Activated CD8-positive, alpha-beta memory T cell treated with anti-CD3 and anti-CD28 coated beads, Interleukin-2, amount 10 ng/mL, durations not matched to agents 7 days and 5 days (primary cell): ENCODE measurements at places on chromosomes 3 and 15.

- H3K27ac ChIP-seq = no peak overlapping the region
- no peaks in the 10 kb centered on the region for H3K4me1 ChIP-seq
- no peak overlapping the region for H3K4me3 ChIP-seq
- no peak for DNase-seq
These were observed 72.1 kb upstream of the ITGA11 start for GRCh38 chr15:68503791-68504680.

DNA sequence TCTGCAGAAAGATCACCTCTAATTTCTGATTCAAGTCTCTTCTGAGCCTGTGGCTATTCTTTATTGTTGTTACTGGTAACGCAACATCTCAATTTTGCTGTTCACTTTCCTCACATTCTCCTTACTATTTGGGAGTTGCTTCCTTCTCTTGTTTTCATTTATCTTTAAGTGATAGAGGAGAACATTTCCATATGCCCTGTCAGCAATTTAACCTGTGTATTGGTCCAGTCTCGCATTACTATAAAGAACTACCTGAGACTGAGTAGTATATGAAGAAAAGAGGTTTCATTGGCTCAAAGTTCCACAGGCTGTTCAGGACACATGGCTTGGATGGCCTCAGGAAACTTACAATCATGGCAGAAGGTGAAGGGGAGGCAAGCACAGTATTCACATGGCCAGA lies 1025.1 kb downstream of the OTOL1 start:
- no peaks in the 10 kb centered on the region for H3K4me1 ChIP-seq
- H3K27ac ChIP-seq = no peak overlapping the region
- DNase-seq = no peak
- H3K4me3 ChIP-seq = no peak overlapping the region

GRCh38 chr3:59605944-59606534 lies 556.2 kb upstream of the CFAP20DC start:
- DNase-seq = no peak
- H3K27ac ChIP-seq = no peak overlapping the region
- no peaks in the 10 kb centered on the region for H3K36me3 ChIP-seq
- H3K27me3 ChIP-seq = peaks cover 1% of the 10 kb centered on the region
- no peaks in the 10 kb centered on the region for H3K4me1 ChIP-seq

DNA sequence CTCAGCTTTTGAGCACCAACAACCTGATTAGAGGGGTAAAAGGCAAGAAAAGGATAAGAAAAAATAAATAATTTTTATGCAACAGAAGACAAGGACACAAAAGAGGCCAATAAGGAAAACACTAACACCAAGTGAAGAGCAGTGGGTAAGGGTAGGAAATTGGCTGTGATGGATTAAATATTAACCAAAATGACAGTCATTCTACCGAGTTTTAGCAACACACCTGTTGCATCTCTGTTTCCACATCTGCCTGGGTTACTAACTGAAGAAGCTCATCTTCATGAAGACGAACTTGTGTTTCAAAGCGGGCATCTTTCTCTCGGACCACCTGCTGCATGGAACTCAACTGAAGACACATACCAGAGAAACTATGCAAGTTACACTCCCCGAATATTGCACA lies 30.1 kb downstream of the GOLGB1 start:
- no peak overlapping the region for H3K4me3 ChIP-seq
- no peak for DNase-seq
- no peaks in the 10 kb centered on the region for H3K27me3 ChIP-seq
- no peak overlapping the region for H3K27ac ChIP-seq
- H3K4me1 ChIP-seq = peaks cover 23% of the 10 kb centered on the region

- H3K36me3 ChIP-seq = peaks cover 73% of the 10 kb centered on the region
- peak overlapping the region; percentile 52 for H3K27ac ChIP-seq
- no peak overlapping the region for H3K4me3 ChIP-seq
These were observed 55.6 kb downstream of the RASA2 start for GRCh38 chr3:141542202-141542969.

- no peaks in the 10 kb centered on the region for H3K27me3 ChIP-seq
- H3K4me3 ChIP-seq = no peak overlapping the region
- no peaks in the 10 kb centered on the region for H3K36me3 ChIP-seq
These were observed 288.2 kb downstream of the EPHA6 start for GRCh38 chr3:97102641-97103040.

- no peak overlapping the region for H3K4me3 ChIP-seq
- H3K27ac ChIP-seq = no peak overlapping the region
- no peaks in the 10 kb centered on the region for H3K36me3 ChIP-seq
- peaks cover 31% of the 10 kb centered on the region for H3K27me3 ChIP-seq
- peaks cover 9% of the 10 kb centered on the region for H3K4me1 ChIP-seq
These were observed 342.5 kb upstream of the NR2F2 start for GRCh38 chr15:95987886-95988573.

DNA sequence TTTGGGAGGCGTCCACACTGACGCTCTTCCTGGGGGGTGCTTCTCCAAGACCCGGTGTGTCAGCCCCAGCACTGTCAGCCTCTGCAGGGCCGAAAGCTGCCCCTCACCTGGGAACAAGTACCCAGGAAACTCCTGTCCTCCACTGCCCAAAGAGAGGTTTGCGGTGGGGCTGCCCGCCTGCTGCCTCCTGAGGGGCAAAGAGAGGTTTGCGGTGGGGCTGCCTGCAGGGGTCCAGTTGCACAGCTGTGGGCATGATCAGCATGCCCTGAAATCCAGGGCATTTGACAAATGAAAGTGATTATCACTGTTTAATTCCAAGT lies 15.1 kb upstream of the SNRPA1 start:
- no peak overlapping the region for H3K4me3 ChIP-seq
- DNase-seq = no peak
- no peaks in the 10 kb centered on the region for H3K4me1 ChIP-seq
- no peak overlapping the region for H3K27ac ChIP-seq

DNA sequence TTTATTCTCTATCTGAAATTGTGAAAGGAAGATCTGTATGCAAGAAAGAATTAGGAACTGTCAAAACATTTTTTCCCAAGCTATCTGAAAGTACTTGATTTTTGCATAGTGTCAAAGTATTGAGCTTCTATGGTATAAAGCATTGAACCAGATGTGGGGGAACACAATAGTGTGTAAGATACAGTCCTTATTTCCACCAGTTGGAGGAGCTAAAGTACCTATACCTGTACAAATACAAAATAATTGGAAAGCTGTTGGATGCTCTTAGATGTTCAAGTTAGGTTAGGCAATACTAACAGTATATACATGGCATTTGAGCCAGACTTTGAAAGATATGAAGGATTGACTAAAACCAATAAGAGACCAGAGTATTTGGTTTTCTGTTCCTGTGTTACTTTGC lies 148.4 kb downstream of the B3GALNT1 start:
- H3K4me1 ChIP-seq = no peaks in the 10 kb centered on the region
- H3K4me3 ChIP-seq = no peak overlapping the region

GRCh38 chr15:60347480-60348049 lies 50.2 kb downstream of the ANXA2 start:
- no peak overlapping the region for H3K27ac ChIP-seq
- H3K36me3 ChIP-seq = peaks cover 54% of the 10 kb centered on the region
- H3K4me1 ChIP-seq = peaks cover 2% of the 10 kb centered on the region
- no peak for DNase-seq

- H3K4me1 ChIP-seq = no peaks in the 10 kb centered on the region
- no peak overlapping the region for H3K27ac ChIP-seq
These were observed 54.4 kb upstream of the LRRFIP2 start for GRCh38 chr3:37228749-37229148.

DNA sequence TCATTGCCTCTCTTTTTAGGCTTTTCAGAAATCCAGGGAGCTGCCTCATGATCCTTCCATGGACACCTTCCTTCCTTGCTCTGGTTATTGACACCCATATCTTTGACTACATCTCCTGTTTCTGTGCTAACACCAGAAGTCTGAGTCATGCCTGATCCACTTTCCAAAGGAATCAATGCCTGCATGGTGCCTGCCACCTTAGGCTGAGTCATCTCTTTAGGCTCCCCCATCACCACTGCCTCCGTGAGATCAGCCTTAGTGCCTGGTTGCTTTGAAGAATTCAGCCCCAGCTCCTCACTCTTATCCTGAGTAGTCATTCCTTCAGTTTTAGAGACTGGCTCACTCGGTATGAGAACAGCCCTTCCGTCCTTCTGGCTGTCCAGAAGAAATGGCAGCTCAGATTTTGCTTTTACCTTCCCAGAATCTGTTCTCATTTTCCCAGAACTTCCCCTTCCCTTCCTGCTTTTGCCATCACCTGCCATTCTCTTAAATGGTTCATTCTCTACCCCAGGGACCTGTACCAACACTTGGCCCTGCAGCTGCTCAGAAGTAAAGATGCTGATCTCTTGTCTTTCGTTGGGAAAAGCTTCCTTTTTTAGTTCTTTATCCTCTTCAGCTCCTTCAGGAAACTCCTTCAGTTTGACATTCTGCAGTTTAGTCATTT lies 105.3 kb downstream of the MAP4 start:
- no peak overlapping the region for H3K27ac ChIP-seq
- DNase-seq = no peak
- peaks cover 4% of the 10 kb centered on the region for H3K4me1 ChIP-seq

- DNase-seq = no peak
- no peak overlapping the region for H3K27ac ChIP-seq
- H3K27me3 ChIP-seq = peaks cover 17% of the 10 kb centered on the region
- H3K4me1 ChIP-seq = no peaks in the 10 kb centered on the region
- no peaks in the 10 kb centered on the region for H3K36me3 ChIP-seq
- no peak overlapping the region for H3K4me3 ChIP-seq
These were observed 13.8 kb upstream of the ZBTB38 start for GRCh38 chr3:141354517-141354916.

DNA sequence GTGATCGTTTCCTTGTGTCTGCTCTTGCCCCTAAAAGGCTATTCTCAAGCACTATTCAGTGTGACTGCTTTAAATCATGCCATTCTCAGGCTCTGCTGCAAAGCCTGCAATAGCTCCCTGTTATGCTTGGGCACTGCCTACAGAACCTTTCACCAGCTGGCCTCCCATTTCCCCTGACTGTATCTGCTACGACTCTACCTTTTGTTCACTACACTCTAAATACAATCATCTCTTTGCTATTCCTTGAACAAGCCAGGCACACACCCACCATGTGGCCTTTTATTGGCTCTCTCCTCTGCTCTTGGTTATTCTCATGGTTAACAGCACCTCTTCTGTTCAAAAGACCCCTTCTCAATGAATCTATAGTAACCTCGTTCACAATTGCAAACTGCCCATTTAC lies 29.6 kb upstream of the FNDC3B start:
- no peak overlapping the region for H3K4me3 ChIP-seq
- no peak for DNase-seq
- H3K36me3 ChIP-seq = no peaks in the 10 kb centered on the region
- no peaks in the 10 kb centered on the region for H3K27me3 ChIP-seq
- no peaks in the 10 kb centered on the region for H3K4me1 ChIP-seq

DNA sequence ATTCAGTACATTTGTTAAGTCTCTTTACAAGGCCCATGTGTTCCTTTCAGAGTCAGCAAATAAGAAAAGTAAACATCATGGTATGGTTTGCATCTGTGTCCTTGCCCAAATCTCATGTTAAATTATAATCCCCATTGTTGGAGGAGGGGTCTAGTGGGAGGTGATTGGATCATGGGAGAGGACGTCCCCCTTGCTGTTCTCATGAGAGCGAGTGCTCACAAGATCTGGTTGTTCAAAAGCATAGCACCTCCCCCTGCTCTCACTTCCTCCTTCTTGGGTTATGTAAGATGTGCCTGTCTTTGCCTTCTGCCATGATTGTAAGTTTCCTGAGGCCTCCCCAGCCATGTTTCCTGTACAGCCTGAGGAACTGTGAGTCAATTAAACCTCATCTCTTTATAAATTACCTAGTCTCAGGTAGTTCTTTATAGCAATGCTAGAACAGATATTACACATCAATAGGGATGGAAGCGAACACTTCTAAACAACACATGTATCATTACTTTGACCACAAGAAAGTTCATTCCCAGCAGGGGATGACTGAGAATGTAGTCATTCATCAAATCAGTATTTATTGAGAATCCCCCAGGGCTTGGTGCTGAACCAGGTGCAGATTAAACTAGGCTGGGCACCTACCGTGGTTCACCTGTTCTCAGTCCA lies 4.1 kb downstream of the EFCAB12 start:
- peaks cover 2% of the 10 kb centered on the region for H3K36me3 ChIP-seq
- peaks cover 5% of the 10 kb centered on the region for H3K27me3 ChIP-seq
- no peak overlapping the region for H3K27ac ChIP-seq
- H3K4me3 ChIP-seq = no peak overlapping the region

DNA sequence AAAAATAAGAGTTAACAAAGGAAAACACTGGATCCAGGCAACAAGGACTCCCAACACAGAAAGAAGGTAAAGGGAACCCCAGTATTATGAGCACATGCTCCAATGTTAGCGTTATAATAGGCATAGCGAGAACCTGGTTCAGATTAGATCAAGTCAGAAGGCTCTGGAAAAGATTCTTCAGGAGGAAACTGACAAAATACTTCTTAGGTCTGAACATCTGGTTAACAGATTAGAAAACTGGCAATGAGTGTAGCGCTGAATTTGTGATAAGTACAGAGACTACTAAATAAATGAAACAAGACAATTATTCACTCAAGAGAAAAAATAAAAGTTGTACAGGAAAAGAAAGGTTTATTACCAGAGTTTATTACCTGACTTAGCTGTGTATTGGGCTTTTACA lies 146.1 kb downstream of the DPH6 start:
- H3K4me1 ChIP-seq = no peaks in the 10 kb centered on the region
- DNase-seq = no peak
- no peak overlapping the region for H3K4me3 ChIP-seq
- no peak overlapping the region for H3K27ac ChIP-seq
- no peaks in the 10 kb centered on the region for H3K27me3 ChIP-seq

DNA sequence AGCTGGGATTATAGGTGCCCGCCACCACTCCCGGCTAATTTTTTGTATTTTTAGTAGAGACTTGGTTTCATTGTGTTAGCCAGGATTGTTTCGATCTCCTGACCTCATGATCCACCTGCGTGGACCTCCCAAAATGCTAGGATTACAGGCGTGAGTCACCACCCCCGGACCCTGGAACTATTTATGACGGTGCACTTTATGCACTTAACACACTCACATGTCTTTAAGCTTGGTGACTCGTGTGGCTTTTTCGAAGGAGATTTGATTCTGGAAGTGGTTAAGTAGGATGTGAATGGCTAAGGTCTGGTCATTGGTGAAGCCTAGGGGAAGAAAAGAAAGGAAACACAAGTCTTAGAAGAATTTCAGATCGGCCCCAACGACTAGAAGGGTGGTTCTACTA lies 20.3 kb downstream of the BBS4 start:
- no peak for DNase-seq
- H3K4me1 ChIP-seq = no peaks in the 10 kb centered on the region

DNA sequence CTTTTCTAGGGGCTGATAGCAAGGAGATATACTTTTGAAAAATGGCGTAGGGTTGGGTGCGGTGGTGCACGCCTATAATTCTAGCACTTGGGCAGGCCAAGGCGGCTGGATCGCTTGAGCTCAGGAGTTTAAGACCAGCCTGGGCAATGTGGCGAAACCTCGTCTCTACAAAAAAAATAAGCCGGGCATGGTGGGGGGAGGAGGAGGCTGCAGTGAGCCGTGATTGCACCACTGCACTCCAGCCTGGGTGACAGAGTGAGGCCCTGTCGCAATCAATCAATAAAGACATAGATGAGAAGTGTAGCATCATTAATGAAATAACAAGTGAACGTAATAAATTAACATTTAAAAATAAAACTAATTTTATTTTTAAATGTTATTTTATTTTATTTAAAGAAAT lies 134.6 kb downstream of the SLCO3A1 start:
- no peaks in the 10 kb centered on the region for H3K36me3 ChIP-seq
- no peaks in the 10 kb centered on the region for H3K27me3 ChIP-seq
- H3K4me1 ChIP-seq = no peaks in the 10 kb centered on the region
- DNase-seq = no peak
- no peak overlapping the region for H3K4me3 ChIP-seq
